GF-D8 (cell line): ENCODE measurements at places on chromosomes 1 and 21.

DNA sequence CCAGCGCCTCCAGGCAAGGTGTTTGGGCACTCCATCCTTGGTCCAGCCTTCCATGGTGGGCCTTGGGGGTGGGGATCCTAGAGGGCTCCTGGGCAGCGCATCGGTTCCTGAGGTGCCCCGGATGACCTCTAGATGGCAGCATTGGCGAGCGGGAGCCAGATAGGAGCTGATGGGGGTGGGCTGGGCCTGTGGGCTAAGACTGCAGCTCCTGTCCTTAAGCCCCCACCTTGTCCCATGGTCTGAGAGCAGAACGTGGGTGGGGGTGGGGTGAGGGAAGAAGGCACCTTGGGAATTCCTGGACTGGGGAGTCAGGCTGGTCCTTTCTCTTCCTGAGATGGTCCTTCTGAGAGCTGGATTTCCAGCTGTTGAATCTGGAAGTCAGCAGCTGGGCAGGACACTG is 93.4 kb upstream of the CSF3R start:
- no peak for DNase-seq

GRCh38 chr1:178645157-178645807 is 79.8 kb upstream of the RALGPS2 start:
- DNase-seq = no peak

DNA sequence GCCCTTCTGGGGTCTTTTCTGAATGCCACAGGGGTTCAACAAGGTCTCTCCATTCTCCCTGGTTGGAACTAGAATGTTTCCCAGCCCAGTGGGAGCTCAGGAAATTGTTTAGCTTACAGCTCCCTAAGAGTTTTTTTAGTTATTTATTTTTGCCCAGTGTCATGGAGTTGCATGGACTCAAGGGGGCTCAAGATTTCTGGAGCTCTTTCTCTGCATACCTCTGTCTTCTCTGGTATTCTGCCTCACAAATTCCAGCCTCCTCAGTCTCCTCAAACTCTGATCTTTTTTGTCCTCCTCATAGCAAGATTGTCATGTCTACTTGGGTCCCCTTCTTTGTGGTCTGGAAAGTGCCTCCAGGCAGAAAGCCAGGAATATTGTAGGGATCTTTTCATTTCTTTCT is 15.9 kb upstream of the PPP2R5A start:
- DNase-seq = no peak

DNA sequence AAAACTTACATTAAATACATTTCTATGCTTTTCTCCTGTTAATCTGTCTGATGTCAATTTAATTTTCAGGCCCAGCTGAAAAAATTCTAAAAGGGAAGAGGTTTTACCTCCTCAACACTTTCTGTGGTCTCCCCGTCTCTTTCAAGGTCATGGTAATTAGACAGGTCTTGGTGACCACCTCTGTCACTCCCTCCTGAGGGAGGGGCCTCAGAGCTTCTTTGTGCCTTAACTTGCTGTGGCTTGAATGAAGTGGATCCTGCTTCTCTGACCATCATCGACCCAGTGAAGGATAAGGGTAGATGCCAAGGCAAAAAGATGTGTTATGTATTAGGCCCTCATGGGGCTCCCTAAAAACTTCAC is 40.8 kb upstream of the OSBPL9 start:
- no peak for DNase-seq

DNA sequence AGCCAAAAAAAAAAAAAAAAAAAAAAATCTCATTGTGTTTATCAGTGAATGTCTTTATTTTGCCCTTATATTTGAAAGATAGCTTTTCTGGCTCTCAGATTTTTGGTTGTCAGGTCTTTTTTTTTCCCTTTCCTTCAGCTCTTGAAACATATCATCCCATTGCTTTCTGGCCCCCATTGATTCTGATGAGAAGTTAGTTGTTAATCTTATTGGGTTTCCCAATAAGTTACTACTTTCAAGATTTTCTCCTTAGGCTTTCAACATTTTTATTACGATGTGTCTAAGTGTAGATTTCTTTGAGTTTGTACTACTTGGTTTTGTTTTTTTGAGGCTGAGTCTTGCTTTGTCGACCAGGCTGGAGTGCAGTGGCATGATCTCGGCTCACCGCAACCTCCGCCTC is 14.7 kb upstream of the SOAT1 start:
- DNase-seq = no peak

DNA sequence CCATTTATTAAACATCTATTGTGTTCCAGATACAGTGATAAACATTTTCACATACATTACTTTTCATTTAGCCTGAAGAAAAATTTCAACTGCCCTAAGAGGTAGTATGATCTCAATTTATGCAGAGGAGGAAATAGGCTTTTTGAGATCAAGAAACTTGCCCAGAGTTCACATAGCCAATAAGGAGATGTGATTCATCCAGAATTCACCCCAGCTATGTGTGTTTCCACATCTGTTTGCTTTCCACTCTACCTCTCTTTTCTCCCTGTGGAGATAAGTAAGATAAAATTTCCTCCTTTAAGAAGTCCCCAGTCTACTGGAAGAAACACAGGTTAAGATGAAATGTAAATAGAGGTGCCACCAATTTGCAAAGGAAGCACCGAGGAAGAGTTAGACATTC is 199.7 kb upstream of the C8B start:
- DNase-seq = no peak

- no peak for DNase-seq
Observed at GRCh38 chr1:233127157-233127556, 168.4 kb downstream of the PCNX2 start.

- no peak for DNase-seq
Observed at GRCh38 chr21:35352066-35352770, 303.1 kb upstream of the RUNX1 start.

DNA sequence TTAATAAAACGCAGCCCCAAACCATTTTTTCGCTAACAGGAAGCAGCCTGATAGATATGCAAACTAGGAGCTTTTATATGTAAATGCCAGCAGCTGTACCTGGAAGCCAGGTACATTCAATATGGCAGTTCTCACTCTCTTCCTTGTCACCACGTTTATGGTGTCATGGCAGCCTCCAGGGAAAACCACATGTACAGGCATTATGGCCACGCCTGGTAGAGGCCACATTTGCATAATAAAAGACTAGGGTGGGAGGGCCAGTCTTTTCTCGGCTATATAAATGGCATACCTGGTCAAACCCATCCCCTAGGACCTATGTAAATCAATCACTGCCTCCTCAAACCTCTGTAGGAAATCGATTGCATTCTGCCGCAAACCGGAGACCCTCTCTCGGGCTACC is 247.5 kb downstream of the NEGR1 start:
- no peak for DNase-seq

DNA sequence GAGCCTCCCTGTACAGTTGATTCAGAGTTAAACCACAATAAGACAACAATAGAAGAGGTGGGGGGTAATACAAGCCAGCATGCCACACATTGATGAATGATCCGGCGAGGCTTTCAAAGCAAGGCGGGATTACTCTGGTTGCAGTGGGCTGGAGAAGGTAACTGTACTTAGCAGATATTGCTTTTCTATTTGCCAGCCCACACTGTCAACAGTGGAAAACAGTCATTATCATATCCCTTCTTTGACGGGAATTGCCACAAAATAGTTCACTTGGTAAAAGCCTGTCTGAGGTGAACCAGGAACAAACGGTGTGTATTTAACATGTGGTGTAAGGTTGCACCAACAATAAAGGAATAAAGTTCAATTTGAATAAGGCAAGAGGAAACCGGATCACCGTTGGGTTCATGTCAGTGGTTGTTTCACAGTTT is 5.8 kb upstream of the KCNJ15 start:
- no peak for DNase-seq
